Smooth muscle cell of the umbilical artery (primary cell): ENCODE measurements at places on chromosomes 4 and X. TPM values are rescaled to one million over a fixed set of nuclear protein-coding genes. Genes with fewer than 3 reads are reported as not detected.

The CTAG1B gene
- not detected in 2 replicates for total RNA-seq

The TKTL1 gene
- not detected in 2 replicates for total RNA-seq

The CDS1 gene
- total RNA-seq: under 0.01 and 0.05 TPM in 2 replicates

The ADGRL3 gene
- total RNA-seq: 0.30 and 0.32 TPM in 2 replicates

The GLOD5 gene
- not detected in 2 replicates for total RNA-seq

The SOX3 gene
- not detected in 2 replicates for total RNA-seq

The PAGE2B gene
- not detected in 2 replicates for total RNA-seq

The CT47C1 gene
- total RNA-seq: not detected in 2 replicates

The RAB9B gene
- total RNA-seq: 0.78 and 1.5 TPM in 2 replicates

The PDHA1 gene
- 41.6 and 156 TPM in 2 replicates for total RNA-seq

The TBC1D19 gene
- 42.5 and 43.4 TPM in 2 replicates for total RNA-seq

The PABPC1L2A gene
- not detected in 2 replicates for total RNA-seq

The PWWP3B gene
- 2.1 and 2.3 TPM in 2 replicates for total RNA-seq

The SPANXB1 gene
- total RNA-seq: not detected in 2 replicates

The ZNF711 gene
- total RNA-seq: 3.9 and 6.1 TPM in 2 replicates

The AFP gene
- 2.0 and 2.4 TPM in 2 replicates for total RNA-seq

The RBMXL3 gene
- not detected in 2 replicates for total RNA-seq

The CD38 gene
- total RNA-seq: under 0.01 TPM in 1 of 2 replicates, not detected in the other

The RIPPLY1 gene
- not detected in 2 replicates for total RNA-seq

The MAOB gene
- total RNA-seq: 0.09 TPM in 1 of 2 replicates, not detected in the other

The CXCL6 gene
- 47.2 and 149 TPM in 2 replicates for total RNA-seq

The SSX3 gene
- total RNA-seq: not detected in 2 replicates
